ENCODE measurements at places on chromosomes 1 and 21. TPM values are rescaled to one million over a fixed set of nuclear protein-coding genes. Genes with fewer than 3 reads are reported as not detected.

The DIRAS3 gene
- 7.9 TPM for total RNA-seq

The KRTAP21-2 gene
- total RNA-seq = not detected

The S100A7A gene
- not detected for total RNA-seq

The FCRL1 gene
- total RNA-seq = not detected

- DNase-seq = no peak
Measured at GRCh38 chr1:57270927-57271698, 152.7 kb downstream of the DAB1 start.

- no peak for DNase-seq
Measured at GRCh38 chr1:38539931-38540330, 319.6 kb downstream of the RRAGC start.

- no peak for DNase-seq
Measured at GRCh38 chr1:85734931-85735330, 26.7 kb upstream of the ZNHIT6 start.

GRCh38 chr1:145962157-145963102, 1.9 kb downstream of the ANKRD34A start:
- no peak for DNase-seq

DNA sequence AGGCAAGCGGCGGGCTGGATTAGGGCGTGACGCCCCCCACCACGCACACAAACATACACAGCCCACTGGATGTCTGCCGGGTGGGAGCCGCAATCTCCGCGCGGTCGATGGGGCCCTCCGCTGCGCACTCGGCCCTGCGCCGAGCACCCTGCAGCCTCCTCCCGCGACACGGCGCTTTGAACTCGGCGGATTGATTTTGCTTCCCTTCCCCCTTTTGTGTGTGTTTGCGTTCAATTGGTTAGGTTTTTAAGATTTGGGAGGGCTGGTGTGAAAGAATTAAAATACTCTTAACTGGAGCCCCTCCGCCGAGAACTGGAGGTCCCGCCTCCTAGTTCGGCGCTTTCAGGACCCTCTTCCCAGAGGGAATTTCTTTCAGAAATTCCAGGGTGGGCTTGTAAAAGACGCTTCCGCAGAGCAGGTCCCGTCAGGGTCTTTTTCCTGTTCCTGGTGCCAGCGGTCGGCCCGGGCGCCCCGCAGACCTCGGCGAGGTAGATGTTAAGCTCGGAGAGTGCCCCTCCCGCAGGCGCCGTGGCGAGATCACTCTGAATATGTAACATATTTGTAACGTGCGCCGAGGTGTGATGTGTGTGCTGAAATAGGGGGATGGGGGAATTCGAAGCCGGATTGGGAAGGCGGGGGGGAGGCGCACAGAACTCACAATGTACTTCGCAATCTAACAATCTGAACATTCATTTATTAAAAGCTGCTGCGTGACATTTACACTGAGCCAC, 8.0 kb upstream of the BARHL2 start:
- no peak for DNase-seq

Measured in glomerular endothelial cell (primary cell).